AG09309 (cell line): ENCODE measurements at places on chromosomes 12 and 14.

- no peak for DNase-seq
Observed at GRCh38 chr12:28963554-28963953, 185.5 kb upstream of the FAR2 start.

DNA sequence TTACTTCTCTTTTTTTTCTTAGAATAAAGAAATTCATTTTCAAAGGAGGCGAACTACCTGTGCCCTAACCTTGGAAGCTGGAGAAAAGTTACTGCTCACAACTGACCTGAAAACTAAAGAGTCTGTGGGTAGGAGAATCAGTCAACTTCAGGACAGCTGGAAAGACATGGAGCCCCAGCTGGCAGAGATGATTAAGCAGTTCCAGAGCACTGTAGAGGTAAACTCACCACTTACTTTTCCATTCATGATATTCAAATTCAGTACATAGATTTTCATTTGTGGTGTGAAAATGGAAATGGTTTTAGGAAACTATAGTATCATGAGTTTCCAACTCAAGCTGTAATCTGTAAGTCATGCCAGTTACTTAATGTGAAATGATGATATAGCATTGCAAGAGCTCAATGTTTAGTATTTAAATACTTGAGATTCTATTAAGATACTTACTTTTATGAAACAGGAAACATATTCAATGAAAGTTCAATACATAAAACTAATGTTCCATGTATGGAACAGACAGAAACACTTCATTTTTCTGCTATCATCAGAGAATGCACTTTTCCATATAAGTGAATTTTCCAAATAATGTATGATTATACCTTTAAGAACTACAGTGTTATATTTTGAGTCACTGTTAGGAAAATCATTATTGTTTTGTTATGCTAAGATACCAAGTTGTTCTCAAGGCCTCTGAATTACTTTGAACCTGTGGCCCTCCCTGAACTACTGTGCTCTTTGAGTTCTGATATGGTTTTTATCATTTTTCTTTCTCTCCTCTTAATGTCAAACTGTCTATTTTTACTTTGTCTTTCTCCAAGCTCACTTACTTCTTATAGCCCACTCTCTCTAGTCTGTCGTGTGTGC, 119.0 kb downstream of the ESR2 start:
- DNase-seq = no peak

DNA sequence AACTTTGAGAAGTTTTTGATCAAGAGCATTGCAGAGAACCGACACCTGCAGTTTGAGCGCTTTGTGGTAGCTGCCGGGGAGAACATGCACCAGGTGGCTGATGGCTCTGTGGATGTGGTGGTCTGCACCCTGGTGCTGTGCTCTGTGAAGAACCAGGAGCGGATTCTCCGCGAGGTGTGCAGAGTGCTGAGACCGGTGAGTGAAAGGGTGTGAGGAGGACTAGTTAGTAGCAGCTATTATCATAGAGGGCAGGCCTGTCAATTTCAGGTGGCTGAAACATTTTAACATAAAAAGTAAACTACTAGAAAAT, 27.0 kb upstream of the HIGD1C start:
- DNase-seq = no peak

DNA sequence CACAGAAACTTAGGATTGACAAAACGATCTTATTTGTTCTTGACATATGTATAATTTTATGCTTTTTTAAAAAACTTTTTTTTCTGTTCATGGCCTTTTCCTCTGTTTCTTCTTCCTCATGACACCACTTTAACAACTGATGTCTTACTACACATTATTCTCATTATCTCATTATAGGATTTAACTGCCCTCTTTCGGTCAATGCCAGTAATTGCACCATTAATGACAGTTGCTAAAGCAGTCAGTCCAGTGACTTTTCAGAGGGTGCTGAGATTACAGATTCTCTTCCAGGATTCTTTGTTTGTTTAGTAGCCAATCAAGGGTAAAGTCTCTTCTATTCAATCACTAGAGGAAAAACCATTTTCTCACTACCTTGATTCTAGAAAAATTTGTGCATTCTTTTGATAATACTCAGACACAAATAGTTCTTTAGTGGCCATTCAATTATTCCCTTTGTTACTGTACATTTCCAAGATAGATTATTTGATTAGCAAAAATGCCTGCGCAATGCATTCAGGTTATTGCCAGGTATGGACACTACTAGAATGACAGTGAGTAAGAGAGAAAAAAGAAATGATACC, 50.1 kb downstream of the KLRG1 start:
- peak; percentile 17 for DNase-seq

- no peak for DNase-seq
Observed at GRCh38 chr14:102085948-102086708, 716 bp downstream of the HSP90AA1 start.

GRCh38 chr12:51218607-51219161, 822 bp upstream of the POU6F1 start:
- no peak for DNase-seq

GRCh38 chr12:75818863-75819262, 212.7 kb downstream of the PHLDA1 start:
- no peak for DNase-seq

DNA sequence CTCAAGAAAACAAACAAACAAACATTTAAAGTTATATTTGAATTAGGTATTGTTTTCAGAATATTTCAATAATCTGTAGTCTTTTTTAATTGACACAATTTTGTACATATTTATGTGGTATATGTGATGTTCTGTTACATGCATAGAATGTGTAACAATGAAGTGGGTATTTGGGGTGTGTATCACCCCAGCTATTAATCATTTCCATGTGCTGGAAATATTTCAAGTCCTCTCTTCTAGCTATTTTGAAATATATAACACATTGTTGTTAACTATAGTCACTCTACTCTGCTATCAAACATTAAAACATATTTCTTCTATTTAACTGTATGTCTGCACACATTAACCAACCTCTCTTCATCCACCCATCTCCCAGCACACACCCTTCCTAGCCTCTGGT, 32.0 kb upstream of the SIX1 start:
- no peak for DNase-seq

DNA sequence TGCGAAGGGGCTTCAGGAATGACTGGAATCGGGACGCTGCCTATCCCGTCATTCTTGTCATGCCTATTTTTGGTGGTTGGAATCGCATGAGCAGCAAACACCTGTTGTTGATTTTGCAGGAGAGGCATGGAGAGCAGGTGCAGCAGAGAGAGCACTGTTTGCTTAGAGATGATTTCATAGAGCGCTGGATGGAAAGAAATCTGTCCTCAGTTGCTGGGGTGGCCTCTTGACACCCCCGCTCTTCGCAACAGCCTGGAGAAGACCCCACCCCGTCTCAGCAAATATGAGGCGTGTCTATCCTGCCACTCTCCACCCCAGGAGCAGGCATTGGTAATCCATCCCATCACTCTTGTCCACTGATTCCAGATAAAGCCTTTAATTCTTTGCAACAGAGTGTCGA, 19.3 kb upstream of the NCOR2 start:
- no peak for DNase-seq

GRCh38 chr12:122244565-122245371, 18.9 kb upstream of the DIABLO start:
- DNase-seq = no peak

GRCh38 chr12:49051373-49051764, 9.2 kb downstream of the KMT2D start:
- no peak for DNase-seq

DNA sequence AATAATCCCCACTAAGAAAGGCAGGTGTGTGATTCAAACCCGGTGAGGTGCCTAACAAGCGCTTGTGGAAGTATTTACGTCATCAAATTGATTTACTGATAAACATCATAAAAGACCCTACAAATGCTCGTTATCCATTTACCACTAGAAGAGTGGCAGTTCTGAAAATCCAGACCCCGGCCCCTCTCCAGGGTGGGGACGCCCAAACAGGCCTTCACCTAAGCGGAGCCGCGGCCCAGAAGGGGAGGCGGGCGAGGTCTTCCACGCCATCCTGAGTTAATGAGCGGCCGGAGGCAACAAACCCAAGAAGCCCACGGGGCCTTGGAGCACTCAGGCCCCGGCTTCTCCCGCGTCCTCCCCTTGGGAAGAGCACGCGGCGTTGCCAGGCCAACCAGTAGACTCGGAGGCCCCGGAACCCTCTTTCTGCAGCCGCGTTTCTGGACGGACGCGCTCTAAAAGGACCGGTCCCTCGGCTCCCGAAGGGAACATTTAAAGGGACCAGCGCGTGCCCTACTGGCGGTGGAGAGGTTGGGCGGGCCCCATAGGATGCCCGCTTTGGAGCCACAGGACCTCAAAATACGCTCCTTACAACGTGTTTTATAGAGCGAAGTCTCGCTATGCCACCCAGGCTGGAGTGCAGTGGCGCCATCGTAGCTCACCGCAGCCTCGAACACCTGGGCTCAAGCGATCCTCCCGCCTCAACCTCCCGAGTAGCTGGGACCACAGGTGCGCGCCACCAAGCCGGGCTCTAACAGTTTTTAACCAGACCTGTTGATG, 3.5 kb downstream of the PTPN21 start:
- peak; percentile 55 for DNase-seq

DNA sequence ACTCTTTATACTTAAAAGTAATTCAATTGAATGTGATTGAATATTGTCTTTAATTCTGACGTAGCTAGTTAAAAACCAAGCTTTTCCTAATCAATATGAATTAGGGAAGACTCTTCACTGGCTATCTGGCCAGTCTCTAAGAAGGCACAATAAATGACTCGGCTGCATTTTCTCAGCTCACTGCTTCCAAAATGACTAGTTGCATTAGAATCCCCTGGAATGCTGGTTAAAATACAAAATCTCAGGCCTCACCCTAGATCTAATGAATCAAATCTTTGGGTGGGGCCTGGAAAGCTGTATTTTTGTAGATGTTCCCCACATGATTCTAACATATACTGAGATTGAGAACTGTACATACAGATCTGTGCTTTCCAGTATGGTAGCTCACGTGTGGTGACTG, 242.1 kb downstream of the CHST11 start:
- no peak for DNase-seq

DNA sequence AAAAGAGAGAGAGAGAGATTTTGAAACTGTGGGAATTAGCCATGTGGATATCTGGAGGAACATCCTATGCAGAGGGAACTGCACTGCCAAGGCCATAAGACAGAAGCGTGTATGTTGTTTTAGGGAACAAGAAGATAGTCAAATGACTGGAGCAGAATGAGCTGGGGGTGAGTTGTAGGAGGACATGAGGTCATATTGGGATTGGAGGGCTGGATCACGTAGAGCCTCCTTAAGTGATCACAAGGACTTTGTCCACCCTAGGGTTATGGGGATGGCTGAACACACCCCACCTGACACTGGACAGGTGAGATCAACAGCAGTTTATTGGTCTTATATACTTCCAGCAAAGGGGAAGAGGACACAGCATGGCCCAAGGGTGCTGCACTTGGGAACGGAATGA, 8.2 kb upstream of the CGRRF1 start:
- no peak for DNase-seq

DNA sequence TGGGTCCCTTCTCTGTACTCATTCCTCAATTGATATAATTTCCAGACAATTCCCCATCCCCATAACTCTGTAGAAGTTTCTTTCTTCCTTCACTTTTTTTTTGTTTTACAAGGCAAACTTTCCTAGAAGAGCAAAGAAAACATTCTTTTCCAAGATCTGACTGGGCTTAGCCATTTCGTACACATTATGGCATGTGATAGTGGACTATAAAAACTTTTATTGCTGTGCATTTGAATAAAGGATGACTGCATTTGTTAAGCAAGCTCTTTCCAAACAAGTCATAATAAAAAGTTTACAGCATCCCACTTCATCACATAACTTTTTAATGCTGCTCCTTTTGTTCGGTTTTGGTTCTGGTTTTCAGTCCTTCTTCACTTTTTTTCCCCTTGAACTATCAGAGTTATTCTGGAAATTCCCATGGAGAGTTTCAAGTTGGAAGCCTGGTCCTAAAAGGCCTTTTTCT, 231.0 kb upstream of the HMGA2 start:
- peak; percentile 90 for DNase-seq

GRCh38 chr12:109064143-109064542, 11.8 kb downstream of the USP30 start:
- DNase-seq = no peak

DNA sequence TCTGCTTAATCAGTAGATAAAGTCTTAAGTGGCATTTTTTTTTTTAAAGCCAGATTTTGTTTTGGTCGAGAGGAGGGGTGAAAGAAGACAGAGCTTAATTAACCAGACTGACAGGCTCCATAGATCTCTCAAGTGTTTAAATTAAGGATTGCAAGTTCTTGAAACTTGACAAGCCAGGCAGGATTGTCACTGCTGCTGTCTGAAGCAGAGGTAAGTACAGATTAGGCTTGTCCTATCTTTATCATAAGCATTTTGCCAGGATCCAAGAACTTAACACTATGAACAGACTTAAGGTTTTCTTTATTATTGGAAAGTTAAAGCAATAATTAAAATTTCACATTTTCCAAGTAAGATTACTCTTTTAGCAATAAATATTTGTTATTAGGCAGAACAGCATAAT, 179.6 kb upstream of the LMO3 start:
- no peak for DNase-seq

- DNase-seq = no peak
Observed at GRCh38 chr12:6407236-6407954, 23.4 kb downstream of the LTBR start.

- DNase-seq = no peak
Observed at GRCh38 chr12:18827913-18828312, 90.0 kb downstream of the CAPZA3 start.

- no peak for DNase-seq
Observed at GRCh38 chr14:54680651-54681050, 113.7 kb downstream of the SAMD4A start.

DNA sequence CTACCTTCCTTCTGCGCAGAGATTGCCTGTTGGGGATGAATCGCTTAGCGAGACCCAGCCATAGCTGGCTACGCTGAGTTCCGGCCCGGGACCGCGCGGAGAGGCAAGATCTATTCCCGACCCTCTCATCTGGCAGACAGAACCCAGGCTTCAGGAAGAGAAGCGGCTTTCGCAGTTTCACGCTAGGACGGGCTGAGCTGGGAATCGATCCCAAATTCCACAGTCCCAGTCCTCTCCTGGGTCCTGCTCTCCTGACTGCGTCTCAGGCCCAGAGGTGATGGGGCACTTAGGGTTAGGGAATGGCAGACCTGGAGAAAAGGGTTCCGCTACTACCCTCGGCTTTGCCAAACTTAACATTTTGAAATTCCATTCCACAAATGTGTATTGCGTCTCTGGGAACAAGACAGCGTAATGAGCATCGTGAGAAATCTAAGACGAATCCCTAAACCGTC, 2.8 kb downstream of the PTPN21 start:
- DNase-seq = no peak

- DNase-seq = no peak
Observed at GRCh38 chr12:80156306-80156705, 57.0 kb downstream of the OTOGL start.

- DNase-seq = no peak
Observed at GRCh38 chr14:61219256-61219655, 61.9 kb downstream of the TMEM30B start.

DNA sequence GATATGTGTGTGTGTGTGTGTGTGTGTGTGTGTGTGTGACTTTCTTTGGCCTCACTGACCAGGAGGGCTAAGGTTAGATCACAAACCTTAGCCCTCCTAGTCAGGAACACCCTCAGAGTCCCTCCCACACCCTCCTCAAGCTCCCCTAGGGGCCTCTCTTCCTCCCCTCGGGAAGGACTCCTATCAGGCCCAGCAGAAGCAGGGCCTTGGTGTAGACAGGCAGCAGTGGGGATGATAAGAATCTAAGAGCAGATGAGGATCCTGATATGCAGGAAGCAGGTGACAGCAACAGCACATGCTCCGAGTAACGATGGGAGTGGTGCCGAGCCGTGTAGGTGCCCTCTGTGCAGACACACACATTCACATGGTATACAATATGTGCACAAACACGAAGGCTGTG, 20.7 kb downstream of the PLEK2 start:
- DNase-seq = no peak

- DNase-seq = no peak
Observed at GRCh38 chr14:51455041-51455835, 196.5 kb upstream of the FRMD6 start.

GRCh38 chr12:58413794-58414193, 472.4 kb downstream of the ATP23 start:
- no peak for DNase-seq
